ENCODE measurements at places on chromosomes 6 and 20. TPM values are rescaled to one million over a fixed set of nuclear protein-coding genes. Genes with fewer than 3 reads are reported as not detected.

DNA sequence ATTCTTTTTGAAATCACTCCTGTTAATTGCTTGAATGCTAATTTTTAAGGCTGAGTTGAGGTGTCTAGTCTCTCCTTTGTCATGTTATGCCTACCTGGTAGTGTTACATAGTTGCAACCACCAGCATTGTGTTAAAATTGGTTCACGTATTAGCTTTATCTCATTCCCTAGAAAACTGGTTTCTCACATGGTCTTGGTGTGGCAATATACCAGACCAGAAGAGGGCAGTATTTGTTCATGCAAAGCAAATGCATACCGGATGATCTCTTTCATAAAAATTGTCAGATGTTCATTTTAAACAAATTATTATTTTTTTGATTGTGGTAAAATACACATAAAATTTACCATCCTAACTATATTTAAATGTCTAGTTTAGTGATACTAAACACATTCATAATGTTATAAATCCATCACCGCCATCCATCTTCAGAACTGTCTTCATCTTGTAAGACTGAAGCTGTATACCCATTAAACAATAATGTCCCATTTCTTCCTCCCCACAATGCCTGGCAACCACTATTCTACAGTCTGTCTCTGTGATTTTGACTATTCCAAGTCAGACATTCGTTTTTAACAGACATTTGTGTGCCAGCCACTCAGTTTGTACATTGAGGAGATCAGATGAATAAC is 92.8 kb downstream of the ATRN start:
- DNase-seq = peak; percentile 9

DNA sequence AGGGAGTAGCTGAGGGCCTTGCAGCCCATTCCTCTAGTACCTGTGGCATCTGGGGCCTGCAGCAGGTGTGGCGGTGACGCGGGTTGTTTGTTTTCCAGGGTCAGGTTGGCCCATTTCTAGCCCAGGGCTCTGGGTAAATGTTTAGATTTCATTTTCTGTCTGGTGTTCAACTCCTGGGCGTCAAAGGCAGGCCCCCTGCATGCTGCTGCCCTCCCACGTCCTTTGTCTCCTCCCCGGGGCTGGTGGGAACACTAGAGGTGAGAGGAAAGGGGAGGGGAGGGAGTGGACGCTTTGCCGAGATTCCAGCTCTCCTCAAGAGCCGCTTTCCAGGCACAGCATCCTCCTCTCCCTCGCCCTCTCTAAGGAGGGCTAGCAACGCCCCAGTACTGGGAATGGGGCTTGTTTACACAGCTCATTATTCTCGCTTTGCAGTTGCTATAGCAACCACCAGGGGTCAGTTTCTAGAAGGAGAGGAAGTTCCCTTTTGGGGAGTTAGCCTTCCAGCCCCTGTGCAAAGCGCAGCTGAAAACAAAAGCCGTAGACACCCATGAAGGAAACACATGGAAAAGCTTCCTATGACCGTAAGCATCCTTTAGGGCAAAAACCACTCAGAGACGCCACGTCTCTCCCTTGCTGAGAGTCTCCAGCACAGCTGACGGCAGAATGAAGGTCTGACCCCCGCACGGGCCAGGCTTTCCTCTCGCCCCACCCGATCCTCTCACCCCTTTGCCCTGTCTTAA is 170.6 kb downstream of the LY86 start:
- peak; percentile 43 for DNase-seq

DNA sequence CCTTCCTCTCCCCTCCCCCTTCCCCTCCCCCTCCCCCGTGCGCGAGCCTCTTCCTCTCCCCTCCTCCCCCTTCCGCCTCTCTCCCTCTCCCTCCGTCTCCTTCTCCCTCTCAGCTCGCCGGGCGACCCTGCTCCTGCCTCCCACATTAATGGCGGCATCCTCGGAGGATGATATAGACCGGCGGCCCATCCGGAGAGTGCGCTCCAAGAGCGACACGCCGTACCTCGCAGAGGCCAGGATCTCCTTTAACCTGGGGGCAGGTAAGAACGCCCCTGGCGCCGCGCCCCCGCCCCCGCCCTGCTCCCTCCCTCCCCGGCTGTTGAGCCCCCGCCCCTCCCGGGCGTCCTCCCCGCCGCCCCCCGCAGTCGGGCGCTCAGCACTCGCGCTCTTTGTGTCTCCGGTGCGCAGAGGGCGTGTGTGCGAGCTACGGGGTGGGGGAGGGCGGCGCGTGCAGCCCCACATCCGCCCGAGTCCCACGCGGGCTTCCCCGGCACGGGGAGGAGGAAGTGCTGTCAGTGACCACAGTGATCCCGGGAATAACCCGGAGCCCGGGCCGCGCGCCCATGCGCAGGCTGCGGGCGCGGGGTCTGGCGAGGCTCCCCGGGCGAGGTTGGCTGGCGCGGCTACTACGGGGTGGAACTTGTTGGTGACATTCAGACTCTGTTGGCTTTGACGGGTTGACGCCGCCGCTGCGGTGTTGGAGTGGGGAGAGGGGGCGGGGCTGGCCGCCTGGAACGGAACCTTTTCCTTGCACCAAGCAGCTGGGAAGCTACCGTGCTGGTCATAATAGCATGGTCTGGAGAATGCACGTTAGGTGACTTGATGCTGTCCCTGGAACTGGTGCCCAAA is 33.2 kb downstream of the PHACTR1 start:
- no peak for DNase-seq

- DNase-seq = no peak
Measured at GRCh38 chr20:7193681-7194080, 426.2 kb downstream of the BMP2 start.

DNA sequence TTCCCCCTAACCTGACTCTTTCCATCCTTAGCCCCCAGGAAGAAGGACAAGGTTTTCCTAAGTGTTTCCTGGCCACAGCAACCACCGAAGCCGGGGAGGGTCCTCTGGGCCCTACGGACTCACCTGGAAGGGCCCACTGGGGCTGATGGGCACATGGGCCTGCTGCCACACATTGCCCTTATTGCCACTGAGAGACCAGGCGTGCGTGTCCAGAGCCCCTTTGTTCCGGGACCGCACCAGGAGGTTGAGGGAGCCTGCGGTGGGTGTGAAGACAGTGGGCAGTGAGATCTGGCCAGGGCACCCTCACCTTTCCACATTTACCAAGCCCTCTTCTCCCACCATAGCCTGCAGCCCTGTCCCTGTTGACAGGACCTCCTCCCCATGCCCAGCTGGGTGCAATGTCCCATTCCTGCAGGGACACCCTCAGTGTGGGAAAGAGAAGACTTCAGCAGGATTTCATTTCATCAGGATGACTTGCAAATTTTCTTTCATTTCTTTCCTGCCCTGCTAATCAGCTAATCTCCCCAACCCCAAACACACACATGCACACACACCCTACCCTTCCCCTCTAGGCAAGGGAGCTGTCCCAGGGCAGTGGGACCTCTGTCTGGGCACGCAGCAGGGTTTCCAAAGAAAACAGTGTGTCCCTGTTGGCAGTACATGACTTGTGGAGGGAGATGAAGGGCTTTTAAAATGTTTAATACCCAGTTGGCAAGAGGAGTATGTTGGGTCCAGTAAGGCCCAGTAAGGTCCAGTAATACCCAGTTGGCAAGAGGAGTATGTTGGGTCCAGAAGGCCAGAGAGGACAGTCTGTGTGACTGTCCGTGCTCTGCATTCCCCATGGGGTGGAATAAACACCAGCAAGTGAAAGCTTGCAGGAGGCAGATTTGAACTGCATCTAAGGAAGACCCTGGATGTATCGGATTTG is 59.0 kb downstream of the MDGA1 start:
- no peak for DNase-seq

- DNase-seq = peak; percentile 28
Measured at GRCh38 chr6:108120311-108120710, 45.5 kb upstream of the NR2E1 start.

GRCh38 chr6:40075056-40075590 is 140.9 kb upstream of the MOCS1 start:
- DNase-seq = no peak

GRCh38 chr6:76866091-76866915 is 597.0 kb downstream of the HTR1B start:
- DNase-seq = no peak

DNA sequence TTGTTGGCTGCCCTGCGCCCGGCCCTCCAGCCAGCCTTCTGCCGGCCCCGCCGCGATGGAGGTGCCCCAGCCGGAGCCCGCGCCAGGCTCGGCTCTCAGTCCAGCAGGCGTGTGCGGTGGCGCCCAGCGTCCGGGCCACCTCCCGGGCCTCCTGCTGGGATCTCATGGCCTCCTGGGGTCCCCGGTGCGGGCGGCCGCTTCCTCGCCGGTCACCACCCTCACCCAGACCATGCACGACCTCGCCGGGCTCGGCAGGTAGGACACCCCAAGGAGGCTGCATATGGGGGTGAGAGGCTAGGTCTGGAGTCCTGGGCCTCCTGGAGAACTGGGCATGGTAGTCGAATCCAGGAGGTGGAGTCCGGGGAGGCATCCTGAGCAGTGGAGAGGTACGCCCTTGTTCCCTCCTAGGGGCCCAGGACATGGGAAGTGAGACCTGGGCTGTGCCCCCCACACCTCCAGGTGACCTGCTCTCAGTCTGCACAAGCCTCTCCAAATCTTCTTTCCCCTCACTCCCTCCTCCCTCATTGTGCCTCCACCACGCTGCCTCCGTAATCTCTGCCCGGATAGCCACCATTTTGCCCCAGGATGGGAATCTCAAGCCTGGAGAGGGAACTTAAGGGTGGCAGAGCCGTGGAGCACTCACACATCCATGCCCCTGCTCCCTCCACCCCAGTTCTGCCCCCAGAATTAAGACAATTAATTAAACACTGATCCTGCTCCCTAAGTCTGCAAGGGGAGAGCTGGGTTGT is 541 bp downstream of the CDC25B start:
- no peak for DNase-seq

GRCh38 chr20:37939701-37940560 is 37.0 kb downstream of the VSTM2L start:
- DNase-seq = no peak

- DNase-seq = no peak
Measured at GRCh38 chr6:48101290-48101689, 9.7 kb downstream of the PTCHD4 start.

- DNase-seq = no peak
Measured at GRCh38 chr20:50680105-50680960, 11.0 kb downstream of the RIPOR3 start.

GRCh38 chr6:115276881-115277565 is 783.7 kb downstream of the FRK start:
- no peak for DNase-seq

- DNase-seq = no peak
Measured at GRCh38 chr6:151512481-151512880, 18.7 kb downstream of the CCDC170 start.

DNA sequence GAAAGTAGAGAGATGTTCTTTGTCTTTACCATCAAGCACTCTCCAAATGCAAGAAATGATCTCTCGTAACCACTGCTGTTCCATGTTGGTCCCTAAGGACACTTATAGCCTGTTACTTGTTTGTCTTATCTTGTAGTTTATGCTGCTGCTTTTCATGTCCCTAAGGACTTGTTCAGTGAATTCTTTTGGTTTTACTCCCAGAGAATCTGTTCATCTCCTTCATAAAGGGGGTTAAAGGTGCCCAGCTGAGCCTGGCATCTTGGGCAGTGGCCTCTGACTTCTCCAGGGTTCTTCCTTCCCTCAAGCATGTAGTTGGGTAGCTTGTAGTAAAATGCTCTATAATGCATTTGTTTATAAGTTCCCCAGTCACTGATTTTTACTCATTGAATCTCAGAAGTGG is 864 bp upstream of the PKIG start:
- DNase-seq = no peak

DNA sequence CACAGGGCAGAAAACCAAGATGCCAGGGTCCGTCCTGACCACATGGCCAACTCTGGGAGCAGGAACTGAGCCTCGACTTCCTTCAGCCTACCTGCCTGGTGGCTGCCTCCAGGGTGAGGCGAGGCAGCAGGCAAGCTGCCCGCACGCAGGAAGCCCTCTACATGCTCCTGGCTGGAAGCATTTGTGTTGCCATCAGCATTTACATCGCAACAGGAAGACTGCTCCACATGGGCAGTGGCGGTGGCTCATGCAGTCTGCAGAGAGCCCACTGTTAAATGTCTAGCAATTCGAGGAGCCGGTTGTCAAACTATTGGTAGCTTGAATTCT is 233.8 kb downstream of the SYNDIG1 start:
- DNase-seq = no peak

- no peak for DNase-seq
Measured at GRCh38 chr20:43721429-43722152, 5.2 kb downstream of the GTSF1L start.

DNA sequence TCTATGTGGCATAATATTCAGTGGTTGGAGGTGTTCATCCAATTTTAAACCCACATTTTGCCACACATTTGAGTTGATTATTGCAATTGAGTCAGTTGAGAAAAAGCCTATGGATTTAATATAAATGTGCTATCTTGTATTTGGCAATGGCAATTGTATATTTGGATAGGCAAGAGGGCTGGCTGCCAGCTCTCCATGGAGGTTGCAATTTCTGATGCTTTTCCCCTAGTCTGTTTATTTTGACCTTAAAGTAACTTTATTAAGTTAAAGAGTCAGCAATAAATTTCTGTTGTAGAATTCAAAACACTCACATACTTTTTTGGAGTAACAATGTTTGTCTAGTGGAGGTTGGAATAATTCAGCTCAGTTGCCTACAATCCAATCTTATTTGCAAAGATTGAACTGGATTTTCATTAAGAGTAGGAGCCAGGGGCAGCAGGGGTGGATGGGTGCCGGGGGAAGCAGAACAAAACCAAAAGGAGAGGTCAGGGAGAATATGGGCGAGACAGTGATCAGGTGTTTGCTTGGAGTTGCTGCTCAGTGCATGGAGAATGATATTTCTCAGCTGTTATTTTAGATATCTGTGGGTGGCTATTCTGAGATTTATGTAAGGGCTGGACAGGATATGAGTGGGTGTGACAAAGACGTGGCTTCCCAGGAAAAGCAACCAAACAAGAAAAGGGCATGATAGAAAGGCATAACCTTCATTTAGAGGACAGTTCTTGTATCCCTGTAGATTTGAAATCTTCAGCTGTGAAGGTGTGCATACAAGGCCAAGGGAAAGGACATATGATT is 163.0 kb downstream of the HDGFL1 start:
- no peak for DNase-seq

GRCh38 chr6:72421387-72421786 is 200.5 kb upstream of the KCNQ5 start:
- DNase-seq = no peak

DOK5 gene
- 1.4 TPM for total RNA-seq

RSPO4 gene
- total RNA-seq = not detected

TTLL9 gene
- total RNA-seq = not detected

PSORS1C2 gene
- not detected for total RNA-seq

MYB gene
- 53.6 TPM for total RNA-seq

MPIG6B gene
- 0.65 TPM for total RNA-seq

SLC26A8 gene
- total RNA-seq = not detected

RBBP8NL gene
- not detected for total RNA-seq

SMLR1 gene
- total RNA-seq = not detected

VEGFA gene
- 93.7 TPM for total RNA-seq

CD40 gene
- total RNA-seq = 3.3 TPM

Measured in activated CD8-positive, alpha-beta T cell treated with anti-CD3 and anti-CD28 coated beads for 36 hours (primary cell).